GM04504 (cell line): ENCODE measurements at places on chromosomes 7 and 10.
A peak's percentile ranks its signal among the peaks of the same experiment; 100 is the strongest.

- DNase-seq, result peak; percentile 3
Measured at GRCh38 chr7:102063690-102064180, 222.9 kb upstream of the SH2B2 start.

DNA sequence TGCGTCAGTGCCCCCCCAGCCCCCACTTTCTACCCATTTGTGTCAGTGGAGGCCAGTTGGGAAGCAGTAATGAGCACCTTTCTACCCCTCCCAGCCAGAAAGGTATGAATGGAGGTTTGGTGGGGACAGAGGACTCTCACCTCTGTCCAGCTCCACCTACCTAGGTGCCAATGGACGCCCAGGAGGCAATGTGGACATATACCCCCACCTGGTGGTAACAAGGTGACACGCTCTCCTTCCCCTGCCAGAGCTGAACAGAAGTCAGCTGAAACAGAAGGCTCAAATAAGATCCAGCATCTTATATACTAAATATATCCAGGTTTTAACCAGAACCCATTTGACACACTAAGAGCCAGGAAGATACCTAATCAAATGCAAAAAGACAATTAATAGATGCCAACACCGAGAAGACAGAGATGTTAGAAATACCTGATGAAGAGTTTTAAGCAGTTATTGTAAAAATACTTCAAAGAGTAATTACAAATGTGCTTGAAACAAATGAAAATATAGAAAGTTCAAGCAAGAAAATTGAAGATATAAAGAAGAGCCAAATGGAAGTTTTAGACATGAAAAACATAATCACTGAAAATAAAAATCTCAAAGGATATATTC, 18.4 kb upstream of the SORCS3 start:
- DNase-seq, result no peak

- DNase-seq, result no peak
Measured at GRCh38 chr10:12255048-12255447, 59.1 kb downstream of the CDC123 start.

DNA sequence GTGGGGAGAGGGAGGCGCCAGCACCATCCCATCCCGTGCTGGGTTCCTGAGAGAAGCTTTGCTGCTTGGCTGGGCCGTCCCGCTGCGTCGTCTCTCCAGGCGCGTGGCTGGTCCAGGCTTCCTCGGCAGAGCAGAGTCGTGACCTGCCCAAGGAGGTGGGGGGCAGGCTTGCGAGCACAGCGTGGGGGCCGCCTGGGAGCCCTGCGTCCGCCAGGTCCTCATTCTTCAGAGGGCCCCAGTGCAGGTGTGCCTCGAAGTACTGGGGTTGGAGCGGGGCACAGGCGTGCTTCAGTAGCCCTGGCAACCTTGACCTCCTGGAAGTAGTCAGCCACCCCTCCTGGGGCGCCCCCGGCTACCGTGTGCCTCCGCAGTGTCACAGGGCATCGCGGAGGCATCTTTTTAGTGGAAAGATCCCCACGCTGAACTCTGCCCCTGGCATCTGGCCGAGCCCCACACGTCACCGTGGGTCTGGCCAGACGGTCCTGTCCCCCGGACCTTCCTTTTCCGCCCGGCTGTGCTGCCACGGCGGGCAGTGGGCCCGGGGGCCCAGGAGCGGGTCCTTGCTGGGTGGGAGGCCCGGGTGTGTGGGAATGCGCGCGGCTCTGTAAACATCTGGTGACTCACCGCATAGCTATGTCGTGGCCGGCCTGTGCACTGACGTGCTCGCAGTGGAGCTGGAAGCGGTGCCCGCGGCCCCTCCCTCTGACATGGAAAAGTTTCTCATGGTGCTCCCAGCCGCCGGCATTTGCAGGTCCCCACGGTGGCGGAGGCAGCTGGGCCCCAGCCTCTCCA, 6.4 kb downstream of the MAFK start:
- peak; percentile 98 for DNase-seq

DNA sequence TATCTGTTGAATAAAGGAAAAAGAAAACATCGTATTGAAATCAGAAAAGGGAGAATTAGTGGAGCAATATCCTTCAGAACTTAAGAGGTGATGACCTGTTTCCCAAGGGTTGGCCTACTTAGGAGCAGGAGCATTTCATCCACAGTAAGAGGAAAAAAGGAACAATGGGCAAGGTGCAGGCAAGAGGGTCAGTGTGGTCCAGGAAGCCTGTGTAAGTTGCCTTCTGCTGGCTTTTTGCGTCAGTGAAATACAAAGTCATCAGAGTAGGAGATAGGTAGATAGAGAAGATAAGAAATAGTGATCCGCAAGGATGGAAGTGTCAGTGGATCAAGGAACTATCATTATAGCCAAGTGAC, 5.4 kb upstream of the ANKRD7 start:
- no peak for DNase-seq

- DNase-seq, result no peak
Measured at GRCh38 chr10:110914431-110914830, 4.5 kb downstream of the BBIP1 start.

GRCh38 chr10:53650794-53651193, 878.2 kb upstream of the MBL2 start:
- DNase-seq, result no peak

- DNase-seq, result no peak
Measured at GRCh38 chr10:113175176-113175575, 225.1 kb downstream of the TCF7L2 start.

DNA sequence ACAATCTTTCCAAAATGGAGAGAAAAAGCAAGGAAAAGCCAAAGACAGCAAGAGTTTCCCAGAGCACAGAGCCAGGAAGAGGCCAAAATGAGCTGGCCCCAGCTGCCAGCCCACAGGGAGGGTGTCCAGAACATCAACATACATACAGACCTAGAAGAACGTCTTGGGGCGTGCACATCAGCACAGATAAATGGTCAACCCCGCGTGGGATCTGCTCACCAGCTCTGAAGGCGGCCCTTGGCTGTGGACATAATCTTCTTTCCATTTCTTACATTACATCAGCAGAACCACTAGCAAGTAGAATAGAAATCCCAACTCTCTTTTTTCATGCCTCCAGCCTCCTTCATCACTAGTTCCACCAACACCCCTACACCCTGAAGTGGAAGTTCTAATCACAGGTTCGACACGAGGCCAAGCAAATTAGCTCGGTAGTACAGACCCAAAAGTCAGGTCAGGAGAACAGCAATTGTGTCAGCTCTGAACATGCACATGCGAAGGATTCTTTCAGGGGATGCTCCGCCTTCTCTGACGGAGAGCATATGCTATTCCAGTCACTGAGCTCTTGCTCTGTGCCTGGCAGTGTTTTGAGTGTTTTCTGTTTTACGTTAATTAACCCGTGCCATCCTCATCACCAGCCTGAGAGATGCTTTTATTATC, 16.4 kb downstream of the SH3PXD2A start:
- DNase-seq, result no peak

DNA sequence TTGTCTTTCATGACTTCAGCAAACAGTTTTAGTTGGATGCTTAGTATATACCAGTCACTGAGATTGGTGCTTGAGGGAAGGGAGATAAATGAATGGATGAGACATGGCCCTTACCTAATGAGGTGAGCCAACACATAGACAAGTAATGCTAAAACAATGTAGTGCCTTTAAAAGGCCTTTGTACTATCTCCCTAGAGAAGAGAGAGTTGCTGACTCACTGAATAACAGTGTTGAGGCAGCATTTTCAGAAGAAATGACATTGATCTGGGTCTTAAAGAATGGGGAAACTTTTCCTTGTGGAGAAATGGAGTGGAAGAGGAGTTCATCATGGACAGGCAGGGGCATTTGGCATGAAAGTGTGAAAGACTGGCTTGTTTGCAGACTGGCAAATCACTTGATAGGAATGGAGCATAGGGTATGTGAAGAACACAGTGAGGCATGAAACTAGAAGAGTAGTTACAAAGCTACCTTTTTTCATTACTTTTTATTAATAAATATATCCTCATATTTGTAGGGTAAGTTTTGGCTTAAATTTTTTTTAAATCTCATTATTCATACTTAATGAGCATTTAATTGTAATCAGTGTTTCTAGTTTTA, 91.2 kb downstream of the KAT6B start:
- DNase-seq, result no peak

DNA sequence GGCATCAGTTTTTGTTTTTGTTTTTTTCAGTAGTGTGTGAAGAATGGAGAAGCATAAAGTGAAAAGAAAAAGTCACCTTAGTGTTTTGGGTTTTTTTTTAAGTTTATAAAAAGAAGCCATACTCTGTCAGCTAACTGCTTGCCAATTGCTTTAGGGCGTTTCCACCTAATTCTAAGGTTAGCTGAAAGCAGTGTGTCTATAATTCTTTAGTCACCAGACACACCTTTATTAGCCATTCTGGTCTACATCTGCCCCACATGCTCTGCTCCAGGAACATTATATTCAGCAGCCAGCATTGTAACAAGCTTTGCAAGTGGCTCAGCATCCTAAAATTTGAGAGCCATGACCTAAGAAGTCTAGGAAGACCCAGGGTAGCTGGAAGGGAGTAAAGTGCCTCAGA, 14.1 kb upstream of the SLC16A12 start:
- DNase-seq, result no peak

GRCh38 chr10:110160522-110160921, 46.9 kb upstream of the MXI1 start:
- DNase-seq, result no peak

- no peak for DNase-seq
Measured at GRCh38 chr7:116766881-116767280, 94.9 kb downstream of the MET start.

DNA sequence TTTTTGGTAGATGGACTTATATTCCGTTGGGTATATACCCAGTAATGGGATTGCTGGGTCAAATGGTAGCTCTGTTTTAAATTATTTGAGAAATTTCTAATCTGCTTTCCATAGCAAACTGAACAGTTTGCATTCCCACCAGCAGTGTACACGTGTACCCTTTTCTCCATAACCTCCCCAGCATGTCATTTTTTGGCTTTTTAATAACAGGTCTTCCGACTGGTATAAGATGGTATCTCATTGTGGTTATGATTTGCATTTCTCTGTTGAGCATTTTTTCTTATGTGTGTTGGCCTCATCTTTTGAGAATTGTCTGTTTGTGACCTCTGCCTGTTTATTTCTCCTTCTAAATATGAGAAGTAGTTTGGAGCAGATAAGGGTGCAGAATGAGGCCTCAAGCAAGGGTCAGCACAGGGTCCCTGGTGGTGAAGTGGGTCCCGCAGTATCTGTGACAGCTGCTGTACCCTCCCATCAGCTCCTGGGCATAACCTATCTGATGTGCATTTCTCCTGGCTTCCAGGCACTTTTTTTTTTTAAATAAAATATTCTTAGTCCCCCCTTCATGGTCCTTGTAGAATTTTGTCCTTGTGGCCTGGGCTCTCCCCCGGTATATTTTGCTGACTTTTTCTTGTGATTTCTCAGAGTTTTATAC, 73.5 kb downstream of the PROSER2 start:
- no peak for DNase-seq

DNA sequence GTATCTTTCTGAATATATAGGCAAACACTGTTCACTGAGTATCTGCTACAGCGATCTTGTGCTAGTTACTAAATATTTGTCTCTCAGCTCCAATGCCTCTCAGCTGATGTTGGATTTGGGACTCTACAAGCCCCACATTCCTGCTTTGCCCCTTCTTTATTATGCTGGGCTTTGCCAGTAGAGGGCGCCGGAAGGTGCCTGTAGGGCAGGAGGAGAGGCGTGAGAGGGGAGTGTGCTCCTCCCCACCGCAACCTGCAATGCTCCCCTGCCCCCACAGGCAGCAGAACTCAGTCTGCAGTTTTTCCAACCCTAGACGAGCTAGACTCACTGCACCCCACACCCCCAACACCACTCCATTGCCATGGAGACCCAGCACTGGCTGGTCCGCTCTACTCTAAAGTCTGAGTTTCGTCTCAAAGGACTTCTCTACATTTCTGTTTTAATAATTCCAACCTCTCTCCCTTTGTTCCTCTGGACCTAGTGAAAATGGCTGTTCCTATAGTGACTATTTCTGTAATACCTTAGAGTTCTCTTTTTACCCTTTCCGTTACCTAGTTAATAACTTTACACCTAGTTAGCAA, 337.6 kb downstream of the CCSER2 start:
- no peak for DNase-seq

DNA sequence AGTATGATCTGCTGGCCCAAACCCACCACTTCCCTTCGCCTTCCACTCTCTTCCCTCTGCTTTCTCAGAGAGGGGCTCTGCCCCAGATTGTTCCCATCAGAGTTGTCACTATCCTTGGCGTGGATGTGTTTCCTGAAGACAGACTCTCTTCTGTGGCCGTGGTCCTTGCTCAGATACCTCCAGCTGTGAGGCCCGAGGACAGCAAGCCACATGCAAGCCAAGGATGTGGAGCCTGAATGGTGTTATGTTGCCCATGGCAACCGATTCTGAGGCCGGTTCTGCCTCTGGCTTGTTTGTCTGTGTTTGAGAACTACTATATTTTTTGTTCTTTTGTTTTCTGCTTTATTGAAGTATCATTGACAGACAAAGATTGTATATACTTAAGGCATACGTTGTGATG, 247.4 kb upstream of the PODXL start:
- DNase-seq, result no peak

DNA sequence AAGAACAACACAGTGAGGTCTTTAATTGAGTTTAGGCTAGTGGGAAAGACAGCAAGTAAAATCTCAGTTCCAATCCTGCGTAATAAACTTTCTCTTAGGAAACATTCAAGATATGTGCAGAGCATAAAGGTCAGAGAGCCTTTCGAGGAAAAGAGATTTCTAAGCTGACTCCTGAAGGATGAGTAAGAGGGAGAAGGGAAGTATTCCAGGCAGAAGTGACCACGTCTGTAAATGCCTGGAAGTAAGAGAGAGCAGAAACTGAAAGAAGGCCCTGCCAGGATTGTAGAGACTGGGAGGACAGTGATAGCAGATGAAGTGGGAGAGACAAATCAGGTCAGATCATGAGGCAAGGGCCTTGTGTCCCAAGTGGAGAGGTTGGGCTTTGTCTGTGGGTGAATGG, 41.8 kb downstream of the PNLIPRP3 start:
- no peak for DNase-seq

DNA sequence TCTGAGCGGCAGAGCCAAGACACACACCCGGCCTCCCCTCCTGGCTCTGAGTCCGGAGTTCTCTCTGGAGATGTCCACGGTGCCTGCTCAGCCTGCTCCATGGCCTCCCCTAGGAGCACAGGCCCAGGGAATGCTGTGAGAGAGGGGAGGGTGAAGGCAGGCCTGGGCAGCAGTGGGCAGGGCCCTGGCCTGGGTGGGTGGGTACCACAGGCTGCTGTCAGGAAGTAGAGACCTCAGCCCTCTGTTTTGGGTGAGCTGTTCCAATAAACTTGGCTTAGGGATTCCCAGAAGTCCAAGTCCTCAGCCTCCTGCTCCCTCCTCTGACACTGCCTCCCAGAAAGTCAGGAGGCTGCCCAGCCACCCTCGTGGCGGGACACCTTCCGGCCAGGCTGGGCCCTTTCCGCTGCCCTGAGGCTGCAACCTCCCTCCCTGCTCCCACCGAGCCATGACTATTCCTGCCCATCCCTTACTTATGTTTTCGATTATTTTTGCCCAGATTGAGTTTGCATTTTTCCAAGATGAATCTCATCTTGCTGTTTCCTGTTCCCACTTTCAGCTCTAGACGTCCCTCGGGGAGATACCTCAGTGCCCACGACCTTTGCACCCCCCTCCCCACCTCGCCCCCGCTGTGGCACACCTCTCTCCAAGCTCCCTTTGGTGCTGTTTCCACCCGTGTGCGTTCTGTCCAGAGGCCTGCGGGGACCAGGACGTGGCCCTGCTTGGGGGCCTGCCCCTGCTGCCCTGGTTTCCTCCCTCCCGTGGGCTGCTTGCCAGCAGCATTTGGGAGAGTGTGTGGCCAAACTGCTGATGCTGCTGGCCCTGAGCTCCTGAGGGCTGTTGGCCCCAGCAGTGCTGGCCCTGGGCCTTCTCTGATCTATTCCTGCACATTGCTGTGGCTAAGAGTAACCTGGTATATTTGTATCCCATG, 5.8 kb upstream of the POLM start:
- DNase-seq, result peak; percentile 93

- DNase-seq, result no peak
Measured at GRCh38 chr7:116240024-116240668, 29.8 kb downstream of the TES start.
